ENCODE measurements at places on chromosomes 3 and 15. TPM values are rescaled to one million over a fixed set of nuclear protein-coding genes. Genes with fewer than 3 reads are reported as not detected.

The CCDC13 gene
- 0.97 TPM for total RNA-seq

The CPEB1 gene
- 36.4 TPM for total RNA-seq

The ERICH6 gene
- total RNA-seq = not detected

The CD86 gene
- not detected for total RNA-seq

The KCNMB3 gene
- 1.3 TPM for total RNA-seq

The MESP2 gene
- total RNA-seq = 0.78 TPM

The PTPN23 gene
- 12.9 TPM for total RNA-seq

The SGO1 gene
- total RNA-seq = 5.4 TPM

The C3orf85 gene
- total RNA-seq = not detected

The SEMA6D gene
- 10.5 TPM for total RNA-seq

The RPL39L gene
- 22.3 TPM for total RNA-seq

The RTP3 gene
- not detected for total RNA-seq

The THSD4 gene
- total RNA-seq = 5.4 TPM

The ITGA11 gene
- total RNA-seq = 306 TPM

The CD200 gene
- total RNA-seq = not detected

The TLR9 gene
- total RNA-seq = 0.13 TPM

The ANKDD1A gene
- 6.4 TPM for total RNA-seq

The NLGN1 gene
- 28.4 TPM for total RNA-seq

The DUOX1 gene
- 0.13 TPM for total RNA-seq

The SLC2A2 gene
- total RNA-seq = not detected

The CCR4 gene
- not detected for total RNA-seq

The OR5K4 gene
- not detected for total RNA-seq

The LINGO1 gene
- total RNA-seq = 0.11 TPM

The COLQ gene
- total RNA-seq = 0.97 TPM

The ZNF717 gene
- total RNA-seq = 22.0 TPM

The HCLS1 gene
- total RNA-seq = 4.0 TPM

The ECE2 gene
- not detected for total RNA-seq

The PAK2 gene
- total RNA-seq = 38.0 TPM

The TMC3 gene
- total RNA-seq = not detected

The GOLGA6A gene
- total RNA-seq = 0.13 TPM

Measured in articular chondrocyte of knee joint (primary cell).